ENCODE measurements at places on chromosomes 13 and 19.

DNA sequence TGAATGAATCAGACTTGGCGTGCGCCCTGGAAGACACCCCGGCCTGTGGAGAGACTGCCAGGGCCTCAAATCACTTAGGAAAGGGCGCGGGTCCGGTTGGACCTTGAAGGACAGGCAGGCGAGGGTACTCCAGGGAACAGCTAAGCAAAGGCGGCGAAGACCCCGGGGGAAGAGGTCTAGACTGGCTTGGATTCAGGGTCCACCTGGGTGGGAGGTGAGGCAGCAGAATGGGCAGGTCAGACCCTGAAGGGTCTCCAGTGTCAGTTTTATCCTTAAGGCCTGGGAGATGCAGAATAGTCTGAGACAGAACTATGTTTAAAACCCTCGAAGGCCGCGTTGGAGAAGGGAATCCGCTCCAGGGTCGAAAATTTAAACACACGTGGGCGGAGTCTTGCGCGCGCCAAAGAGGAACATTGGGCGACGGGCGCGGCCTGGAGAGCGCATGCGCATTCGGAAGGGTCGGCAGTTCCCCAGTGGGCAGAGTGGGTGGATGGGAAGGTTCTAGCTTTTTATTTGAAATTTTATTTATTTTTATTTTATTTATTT is 567 bp upstream of the SMG9 start:
- peak; percentile 68 for DNase-seq

- DNase-seq = no peak
Observed at GRCh38 chr19:14566712-14567077, 5.2 kb downstream of the NDUFB7 start.

DNA sequence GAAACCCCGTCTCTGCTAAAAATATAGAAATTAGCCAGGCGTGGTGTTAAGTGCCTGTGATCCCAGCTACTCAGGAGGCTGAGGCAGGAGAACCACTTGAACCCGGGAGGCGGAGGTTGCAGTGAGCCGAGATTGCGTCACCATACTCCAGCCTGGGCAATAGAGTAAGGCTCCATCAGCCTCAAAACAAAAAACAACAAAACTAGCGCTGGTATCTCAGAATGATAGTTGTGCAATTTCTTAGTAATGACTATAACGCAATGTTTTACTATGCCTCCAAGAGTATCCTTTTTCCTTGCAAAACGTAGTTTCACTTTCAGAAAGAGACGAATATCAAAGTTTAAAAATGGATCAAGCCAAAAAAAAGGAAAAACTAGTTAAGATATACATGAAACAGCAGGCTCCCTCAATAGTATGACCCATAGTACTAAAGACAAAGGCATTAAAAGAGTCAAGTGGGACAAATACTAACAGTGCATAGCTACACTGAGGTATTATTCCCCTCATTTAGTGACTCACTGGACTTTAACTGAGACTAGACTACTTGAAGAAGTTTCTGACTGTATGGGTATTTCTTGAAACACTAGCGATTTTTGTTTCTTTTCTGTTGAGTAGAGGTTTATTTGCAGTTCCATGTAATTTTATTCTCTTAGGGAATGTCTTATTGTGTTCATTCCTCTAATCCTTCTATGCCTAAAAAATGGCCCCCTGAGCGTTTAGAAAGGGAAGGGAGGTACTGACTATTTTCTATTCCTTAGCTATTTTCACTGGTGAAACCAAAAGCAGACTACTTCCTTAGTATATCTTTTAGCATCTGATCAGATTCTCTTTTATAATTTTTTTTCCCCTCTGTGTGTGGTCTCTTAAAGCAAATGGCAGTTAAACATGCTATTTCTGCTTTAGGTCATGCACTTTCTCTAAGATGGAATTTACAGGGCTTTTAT is 10.4 kb upstream of the ITM2B start:
- DNase-seq = no peak

DNA sequence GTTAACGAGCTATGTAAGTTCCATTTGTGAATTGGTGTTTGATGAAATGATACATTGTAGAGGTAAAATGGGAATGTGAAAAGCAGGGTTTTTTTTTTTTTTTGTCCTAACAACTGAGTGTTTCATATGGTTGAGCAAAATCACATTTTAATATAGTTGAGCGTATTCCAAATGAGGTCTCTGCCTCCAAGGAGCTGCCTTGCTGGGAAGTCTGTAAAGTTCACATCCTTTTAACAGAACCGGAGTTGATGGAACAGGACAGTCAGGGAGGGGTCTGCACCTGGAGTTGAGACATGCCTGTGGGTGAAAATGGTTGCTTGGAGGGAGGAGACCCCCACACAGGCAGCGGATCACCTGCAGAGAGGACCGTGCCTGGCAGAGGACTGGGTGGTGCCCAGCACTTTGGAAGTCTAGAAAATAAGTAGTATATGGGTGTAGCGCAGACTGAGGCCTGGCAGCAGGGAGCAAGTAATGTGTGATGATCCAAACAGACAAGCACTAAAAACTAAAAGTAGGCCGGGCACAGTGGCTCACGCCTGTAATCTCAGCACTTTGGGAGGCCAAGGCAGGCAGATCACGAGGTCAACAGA is 75.2 kb upstream of the UBAC2 start:
- DNase-seq = no peak

DNA sequence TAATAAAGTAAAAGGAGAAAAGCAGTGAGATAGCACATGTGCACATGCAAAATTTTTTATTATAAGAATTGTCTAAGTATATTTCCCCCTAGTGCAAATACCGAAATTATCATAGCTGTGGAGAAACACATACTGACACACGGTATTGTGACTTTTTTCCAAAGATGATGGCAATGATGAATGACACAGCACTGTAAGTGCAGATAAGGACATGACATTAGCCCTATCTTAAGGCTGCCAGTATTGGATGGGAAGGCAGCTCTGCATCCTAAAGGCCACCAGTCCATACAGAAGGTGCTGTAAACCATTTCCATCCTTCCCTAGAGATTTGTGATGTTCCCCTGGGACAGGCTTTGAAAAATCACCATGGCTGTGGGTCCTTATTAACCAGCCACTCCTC is 11.5 kb upstream of the MICU2 start:
- no peak for DNase-seq

- no peak for DNase-seq
Observed at GRCh38 chr13:50948601-50949000, 39.0 kb downstream of the RNASEH2B start.

DNA sequence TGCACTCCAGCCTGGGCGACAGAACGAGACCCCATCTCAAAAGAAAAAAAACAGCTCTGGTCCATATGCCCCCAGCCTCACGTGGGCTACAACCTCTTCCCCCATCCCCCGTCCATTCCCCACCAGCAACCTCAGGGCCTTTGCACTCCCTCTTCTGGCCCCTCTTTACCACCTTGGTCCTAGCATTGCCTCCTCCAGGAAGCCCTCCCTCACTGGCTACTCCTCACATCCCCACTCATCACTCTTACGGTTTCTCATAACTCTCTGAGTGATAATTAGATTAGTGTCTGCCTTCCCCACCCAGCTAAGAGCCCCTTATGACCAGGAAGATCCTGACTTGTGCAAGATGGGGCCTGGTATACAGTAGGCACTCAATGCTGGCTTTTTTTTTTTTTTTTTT is 30.8 kb downstream of the IL12RB1 start:
- DNase-seq = no peak

DNA sequence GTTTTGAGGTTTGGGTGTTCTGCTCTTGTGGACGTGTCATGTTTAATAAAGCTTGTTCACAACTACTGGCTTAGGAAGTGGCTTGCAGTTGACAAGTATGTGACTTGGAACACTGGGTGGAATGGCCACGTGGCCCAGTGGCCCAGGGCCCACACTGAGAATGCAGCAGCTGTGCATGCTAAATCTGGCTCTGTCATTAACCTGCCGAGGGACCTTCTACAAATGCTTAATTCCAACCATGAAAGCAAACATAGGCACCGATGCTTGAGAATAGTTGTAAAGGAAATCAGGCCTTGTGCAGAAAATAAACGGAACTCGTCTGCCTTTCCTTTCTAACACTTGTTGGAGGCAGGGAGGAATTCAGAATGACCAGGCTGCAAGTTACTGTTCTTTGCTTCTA is 11.6 kb upstream of the CLDN10 start:
- DNase-seq = no peak

GRCh38 chr19:5016781-5017180 is 47.9 kb downstream of the KDM4B start:
- no peak for DNase-seq

GRCh38 chr13:75146436-75146835 is 335.5 kb downstream of the TBC1D4 start:
- DNase-seq = no peak

DNA sequence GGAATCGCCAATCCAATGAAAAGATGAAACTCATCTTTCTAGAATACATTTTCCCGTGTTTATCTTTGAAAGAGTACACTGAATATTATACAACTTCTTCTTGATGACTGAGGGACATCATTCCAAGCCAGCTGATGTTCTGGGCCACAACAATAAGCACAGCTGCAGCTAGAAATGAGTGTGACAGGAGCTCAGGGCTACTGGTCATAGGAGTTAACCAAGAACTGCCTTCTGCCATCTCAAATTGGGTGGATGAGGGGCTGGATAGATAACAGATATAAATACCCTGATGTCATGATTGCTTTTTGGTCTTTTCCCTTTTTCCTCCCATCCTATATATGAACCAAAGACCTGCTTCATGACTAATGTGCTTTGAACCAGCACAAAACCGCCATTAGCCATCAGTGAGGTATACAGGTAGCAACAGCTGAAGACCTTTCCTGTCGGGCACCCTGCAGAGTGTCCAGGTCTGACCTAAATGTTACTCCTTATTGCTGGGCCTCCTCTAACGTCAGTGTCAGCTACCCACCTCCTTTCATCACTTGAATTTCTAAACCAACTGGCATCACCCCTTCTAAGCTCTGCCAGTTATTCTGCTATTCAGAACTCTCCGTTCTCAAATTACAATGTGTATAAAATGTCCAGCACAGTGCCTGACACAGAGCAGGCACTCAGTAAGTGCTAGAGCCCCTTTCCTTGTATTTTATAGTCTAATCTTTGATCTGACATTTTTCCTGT is 178.2 kb downstream of the ENOX1 start:
- no peak for DNase-seq

DNA sequence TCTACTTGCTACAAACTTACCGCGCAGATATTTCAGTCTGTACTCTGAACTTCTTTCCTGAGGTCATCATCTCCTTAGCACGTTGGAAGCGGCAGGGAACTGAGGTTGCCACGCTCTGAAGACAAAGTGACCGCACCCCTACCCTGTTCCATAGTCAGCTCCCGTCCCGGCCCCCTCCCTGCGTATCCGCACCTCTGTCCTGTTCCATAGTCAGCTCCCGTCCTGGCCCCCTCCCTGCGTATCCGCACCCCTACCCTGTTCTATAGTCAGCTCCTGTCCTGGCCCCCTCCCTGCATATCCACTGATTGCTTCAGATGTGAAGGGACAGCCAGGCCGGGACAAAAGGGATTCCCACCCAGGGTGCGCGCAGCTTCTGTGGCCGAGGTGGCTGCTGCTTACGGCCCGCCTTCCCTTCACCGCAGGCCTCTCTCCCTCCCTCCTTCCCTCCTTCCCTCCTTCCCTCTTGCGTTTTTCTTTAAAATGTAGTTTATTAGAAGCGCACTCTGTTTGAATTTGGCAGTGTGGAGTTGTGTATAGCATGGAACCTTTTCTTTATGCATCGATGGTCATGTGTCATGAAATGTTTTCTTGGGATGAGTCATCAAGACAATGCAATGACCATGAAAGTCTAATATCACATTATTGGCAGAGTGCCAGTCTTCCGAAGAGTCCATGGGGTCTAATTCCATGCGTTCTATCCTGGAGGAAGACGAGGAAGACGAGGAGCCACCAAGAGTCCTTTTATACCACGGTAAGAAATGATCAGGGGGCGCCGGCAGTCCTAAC is 21.9 kb upstream of the NDUFS7 start:
- no peak for DNase-seq

GRCh38 chr13:40031031-40031430 is 375.6 kb downstream of the COG6 start:
- no peak for DNase-seq

- DNase-seq = no peak
Observed at GRCh38 chr13:39602277-39602613, 748 bp downstream of the LHFPL6 start.

DNA sequence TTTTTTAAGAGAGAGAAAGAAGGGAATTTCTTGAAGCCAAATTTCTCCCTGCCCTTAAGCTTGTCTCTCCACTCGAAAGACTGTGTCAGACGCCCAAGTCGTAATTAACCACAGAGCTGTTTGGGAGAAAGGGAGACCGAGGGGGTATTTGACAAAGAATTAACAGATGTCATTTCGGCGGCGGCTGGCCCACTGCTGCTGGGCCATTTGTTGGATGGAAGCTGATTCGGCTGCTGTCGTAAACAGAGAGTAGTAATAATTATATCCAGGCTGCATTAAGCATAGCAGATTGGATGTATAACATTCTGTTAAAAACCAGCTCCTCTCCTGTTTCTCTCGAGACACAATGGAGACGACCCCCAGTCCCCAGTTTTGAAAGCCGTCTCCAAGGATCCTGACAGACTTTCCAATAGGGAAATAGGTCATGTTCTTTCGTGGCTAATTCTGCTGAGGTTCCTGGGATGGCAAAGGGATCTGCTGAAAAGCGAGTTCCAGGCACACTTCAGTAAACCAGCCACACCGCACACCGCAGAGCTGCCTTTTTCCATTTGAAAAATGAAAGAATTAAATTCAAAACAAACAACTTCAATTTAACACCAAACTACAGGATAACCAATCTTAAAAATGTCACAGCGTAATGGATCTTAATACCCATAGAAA is 71.5 kb downstream of the KCTD15 start:
- no peak for DNase-seq

DNA sequence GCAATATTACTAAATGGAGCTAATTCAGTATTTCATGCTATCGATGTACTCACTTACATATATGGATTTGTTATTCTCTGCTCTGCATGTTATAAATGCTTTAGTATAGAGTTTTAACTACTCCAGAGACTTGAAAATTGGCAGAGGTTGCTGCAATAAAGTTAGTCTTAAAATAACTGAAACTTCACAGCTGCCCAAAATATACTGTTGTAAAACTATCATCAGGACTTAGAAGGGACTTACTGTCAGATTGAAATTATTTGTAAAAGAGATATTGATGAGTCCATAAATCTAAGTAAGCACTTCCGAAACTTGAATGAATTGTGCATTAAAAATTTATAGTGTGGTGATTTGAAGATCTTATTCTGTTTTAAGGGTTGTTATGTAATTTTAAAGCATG is 1178.2 kb upstream of the PCDH20 start:
- DNase-seq = no peak

GRCh38 chr19:15587663-15588062 is 27.4 kb upstream of the CYP4F8 start:
- DNase-seq = no peak

DNA sequence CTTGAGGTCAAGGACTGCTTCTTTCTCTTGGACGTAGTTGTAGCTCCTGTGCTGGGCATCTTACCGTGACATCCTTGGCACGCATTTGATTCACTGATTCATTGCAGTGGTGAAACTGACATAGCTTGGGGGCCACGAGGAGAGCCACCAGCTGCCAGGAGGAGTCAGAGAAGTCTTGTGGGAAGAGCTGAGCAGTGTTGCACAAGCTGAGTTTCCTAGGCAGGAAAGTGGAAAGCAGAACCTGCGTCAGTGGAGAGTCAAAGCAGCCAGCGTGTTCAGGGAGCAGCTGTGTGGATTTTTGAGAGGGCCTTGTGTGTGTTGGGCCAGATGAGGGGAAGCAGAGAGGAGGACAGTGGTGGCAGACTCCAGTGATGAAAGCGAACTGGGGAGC is 5.3 kb upstream of the GPR183 start:
- no peak for DNase-seq

GRCh38 chr19:16435999-16436650 is 35.6 kb downstream of the EPS15L1 start:
- DNase-seq = no peak
